ENCODE measurements at places on chromosomes 6 and 20. TPM values are rescaled to one million over a fixed set of nuclear protein-coding genes. Genes with fewer than 3 reads are reported as not detected.

The RSPH9 gene
- not detected for total RNA-seq

- no peak for DNase-seq
Measured at GRCh38 chr6:712805-713204, 19.9 kb upstream of the EXOC2 start.

DNA sequence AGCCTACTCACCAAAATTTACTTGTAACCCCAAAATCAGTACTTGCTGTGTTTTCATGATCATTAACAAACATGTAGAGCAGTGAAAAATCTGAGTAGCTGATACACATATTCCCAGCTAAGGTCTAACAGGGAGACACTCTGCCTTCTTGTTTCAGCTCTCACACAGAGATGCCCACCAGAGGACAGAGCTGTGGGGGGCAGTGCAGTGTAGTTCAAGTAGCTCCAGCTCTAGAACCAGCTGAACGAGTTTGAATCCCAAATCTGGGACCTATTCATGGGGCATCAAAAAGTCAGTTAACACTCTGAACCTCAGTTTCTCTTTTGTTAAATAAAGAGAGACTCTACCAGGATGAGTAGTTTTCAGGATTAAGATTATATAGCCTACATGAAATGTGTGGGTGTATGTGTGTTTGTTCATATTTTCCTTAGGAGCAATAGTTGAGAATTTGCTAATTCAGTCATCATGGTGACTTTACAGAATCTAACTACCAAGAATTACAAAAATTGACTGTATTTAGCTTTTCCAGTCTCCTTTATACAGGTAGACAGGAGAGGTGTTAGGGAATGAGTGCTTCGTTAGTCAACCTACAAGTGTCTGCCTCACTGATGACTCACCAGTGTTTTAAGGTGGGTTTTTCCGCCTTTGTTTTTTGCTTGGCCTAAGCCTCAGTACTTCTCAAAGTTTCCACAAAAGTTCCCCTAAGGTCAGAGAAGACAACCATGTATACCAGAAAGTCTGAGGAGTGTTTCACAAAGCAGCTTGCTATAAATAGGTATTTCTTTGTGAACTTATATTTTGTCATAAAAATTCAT is 164.0 kb upstream of the RUNX2 start:
- no peak for DNase-seq

DNA sequence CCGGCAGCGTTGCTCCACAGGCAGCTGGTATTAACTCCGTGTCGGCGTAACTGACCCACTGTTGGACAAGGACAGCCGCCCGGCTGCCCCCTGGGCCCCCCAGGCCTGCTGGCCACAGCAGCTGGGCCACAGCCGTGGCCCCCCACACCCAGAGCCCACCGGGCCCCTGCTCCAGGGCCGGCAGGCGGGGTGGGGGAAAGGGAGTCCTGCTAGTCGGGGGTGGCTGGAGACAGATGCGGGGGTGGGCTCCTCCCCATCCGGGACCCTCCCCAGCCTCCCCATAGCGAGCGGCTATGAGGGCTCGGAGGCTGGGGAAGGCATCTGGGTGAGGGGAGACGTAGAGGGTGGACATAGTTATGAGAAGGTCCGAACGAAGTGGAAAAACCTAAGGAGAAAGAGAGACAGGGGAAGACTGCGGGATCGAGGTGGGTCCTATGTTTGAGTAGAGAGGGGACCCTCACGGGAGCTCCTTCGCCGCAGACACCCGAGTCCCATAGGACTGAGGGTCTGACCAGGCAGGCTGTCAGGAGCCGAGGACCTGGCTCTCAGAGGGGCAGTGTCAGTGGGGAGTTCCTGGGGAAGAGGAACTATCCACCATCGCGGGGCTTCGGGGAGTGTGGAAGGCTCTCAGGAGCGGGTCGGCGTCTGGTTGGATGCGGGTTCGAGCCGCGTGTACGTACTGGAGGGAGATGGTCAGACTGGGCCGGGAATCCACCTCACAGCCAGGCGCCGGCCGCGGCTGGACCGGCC is 511 bp downstream of the VARS1 start:
- no peak for DNase-seq

- DNase-seq: no peak
Measured at GRCh38 chr6:168216751-168217191, 102.8 kb downstream of the DACT2 start.

GRCh38 chr6:1477432-1478090 is 88.2 kb downstream of the FOXF2 start:
- no peak for DNase-seq
